ENCODE measurements at places on chromosomes 7 and 10.

- DNase-seq: no peak
Measured at GRCh38 chr10:69568472-69569395, 4.5 kb downstream of the NEUROG3 start.

DNA sequence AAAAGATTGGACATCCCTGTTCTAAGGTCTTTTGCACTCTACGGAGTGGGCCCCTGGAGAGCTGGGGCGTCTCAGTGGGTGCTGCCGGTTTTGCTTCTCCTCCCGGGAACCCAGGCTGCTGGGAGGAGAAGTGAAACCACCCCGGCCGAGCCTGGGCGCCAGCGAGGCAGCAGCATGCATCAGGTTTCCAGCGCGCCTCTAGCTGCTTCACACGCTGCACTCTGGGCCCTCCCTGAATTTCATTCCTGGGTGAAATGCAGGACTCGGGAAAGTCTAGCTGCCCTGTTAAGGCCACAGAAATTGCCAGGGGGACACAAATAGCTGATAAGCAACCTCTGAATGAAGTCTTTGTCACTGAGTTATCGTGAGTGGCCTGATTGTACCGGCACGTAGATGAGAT, 127.4 kb downstream of the TRRAP start:
- DNase-seq: no peak

- DNase-seq: no peak
Measured at GRCh38 chr10:84935772-84936171, 607.4 kb downstream of the CCSER2 start.

- no peak for DNase-seq
Measured at GRCh38 chr10:130461631-130462030, 325.4 kb downstream of the GLRX3 start.

DNA sequence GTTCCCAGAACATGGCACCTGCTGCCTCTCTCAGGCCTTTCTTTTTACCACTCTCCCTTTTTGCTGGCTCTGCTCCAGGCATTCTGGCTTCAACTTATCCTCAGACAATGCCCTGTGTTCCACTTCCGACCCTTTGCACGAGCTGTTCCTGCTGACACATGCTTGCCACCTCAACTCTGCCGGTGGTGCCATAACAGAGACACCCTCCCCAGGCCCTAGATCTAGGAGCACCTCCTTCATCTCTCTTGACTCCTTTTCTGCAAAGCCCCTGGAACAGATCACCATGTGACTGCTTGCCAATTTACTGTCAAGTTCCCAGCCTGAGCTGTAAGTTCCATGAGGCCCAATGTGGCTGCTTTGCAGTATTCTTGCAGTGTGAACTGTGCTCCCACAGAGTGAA, 256.0 kb upstream of the MKI67 start:
- no peak for DNase-seq

DNA sequence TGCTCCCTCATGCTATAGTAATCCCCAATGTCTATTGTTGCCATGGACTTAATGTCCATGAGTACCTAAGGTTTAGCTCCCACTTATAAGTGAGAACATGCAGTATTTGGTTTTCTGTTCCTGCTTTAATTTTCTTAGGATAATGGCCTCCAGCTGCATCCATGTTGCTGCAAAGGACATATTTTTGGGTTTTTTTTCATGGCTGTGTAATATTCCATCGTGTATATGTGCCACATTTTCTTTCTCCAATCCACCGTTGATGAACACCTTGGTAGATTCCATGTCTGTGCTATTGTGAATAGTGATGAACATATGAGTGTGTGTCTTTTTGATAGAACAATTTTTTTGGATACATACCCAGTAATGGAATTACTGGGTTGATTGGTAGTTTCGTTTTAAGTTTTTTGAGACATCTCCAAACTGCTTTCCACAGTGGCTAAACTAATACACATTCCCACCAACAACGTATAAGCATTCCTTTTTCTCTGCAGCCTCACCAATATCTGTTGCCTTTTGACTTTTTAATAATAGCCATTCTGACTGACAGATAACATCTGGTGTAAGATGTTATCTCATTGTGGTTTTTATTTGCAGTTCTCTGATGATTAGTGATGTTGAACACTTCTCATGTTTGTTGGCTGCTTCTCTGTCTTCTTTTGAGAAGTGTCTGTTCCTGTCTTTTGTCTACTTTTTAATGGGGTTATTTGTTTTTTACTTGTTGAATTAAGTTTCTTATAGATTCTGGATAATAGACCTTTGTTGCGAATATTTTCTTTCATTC, 68.8 kb upstream of the IFRD1 start:
- no peak for DNase-seq

- no peak for DNase-seq
Measured at GRCh38 chr7:23393636-23394035, 76.7 kb downstream of the IGF2BP3 start.
